NCI-H1930 (cell line): ENCODE measurements at places on chromosomes 3 and 15.

- no peak for DNase-seq
These were observed 52.4 kb downstream of the DRD3 start for GRCh38 chr3:114126461-114126860.

GRCh38 chr3:136189043-136189442 is 7.1 kb downstream of the MSL2 start:
- no peak for DNase-seq

GRCh38 chr15:53576841-53577240 is 182.6 kb downstream of the WDR72 start:
- DNase-seq = no peak

GRCh38 chr15:88992216-88992615 is 79.0 kb upstream of the MFGE8 start:
- DNase-seq = no peak

- DNase-seq = no peak
These were observed 71.0 kb downstream of the B3GNT5 start for GRCh38 chr3:183324083-183324482.

GRCh38 chr3:40873934-40874699 is 325.2 kb upstream of the CTNNB1 start:
- no peak for DNase-seq

- no peak for DNase-seq
These were observed 49.7 kb downstream of the XXYLT1 start for GRCh38 chr3:195221015-195221853.

- no peak for DNase-seq
These were observed 571.0 kb downstream of the FGF12 start for GRCh38 chr3:192156382-192156781.

DNA sequence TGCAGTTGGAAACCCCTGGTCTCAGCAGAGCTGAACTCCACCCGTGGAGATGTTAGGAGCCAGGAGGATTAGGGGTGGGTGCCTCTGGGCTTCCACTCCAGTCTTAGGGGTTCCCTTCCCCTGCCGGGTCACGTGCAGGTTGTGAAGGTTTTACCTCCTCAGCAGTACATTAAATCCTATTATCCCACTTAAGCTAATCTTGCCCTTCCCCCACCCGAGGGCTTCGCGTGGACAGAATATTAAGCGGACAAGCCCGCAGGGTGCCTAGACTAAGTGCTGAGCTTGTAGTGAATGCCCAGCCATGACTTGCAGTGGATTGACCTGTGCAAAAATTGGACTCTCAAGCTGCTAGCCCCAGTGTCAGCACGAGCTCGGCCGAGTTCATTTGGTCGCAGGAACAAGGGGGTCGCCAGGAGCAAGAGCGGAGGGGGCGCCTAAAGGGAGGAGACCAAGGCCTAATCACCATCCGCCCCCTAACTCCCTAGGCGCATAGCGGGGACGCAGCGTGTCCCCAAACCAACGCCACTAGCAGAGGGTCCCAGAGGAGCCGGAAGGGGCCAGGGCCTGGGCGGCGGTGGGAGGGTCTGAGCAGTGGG is 498 bp upstream of the SEMA4B start:
- DNase-seq = no peak

DNA sequence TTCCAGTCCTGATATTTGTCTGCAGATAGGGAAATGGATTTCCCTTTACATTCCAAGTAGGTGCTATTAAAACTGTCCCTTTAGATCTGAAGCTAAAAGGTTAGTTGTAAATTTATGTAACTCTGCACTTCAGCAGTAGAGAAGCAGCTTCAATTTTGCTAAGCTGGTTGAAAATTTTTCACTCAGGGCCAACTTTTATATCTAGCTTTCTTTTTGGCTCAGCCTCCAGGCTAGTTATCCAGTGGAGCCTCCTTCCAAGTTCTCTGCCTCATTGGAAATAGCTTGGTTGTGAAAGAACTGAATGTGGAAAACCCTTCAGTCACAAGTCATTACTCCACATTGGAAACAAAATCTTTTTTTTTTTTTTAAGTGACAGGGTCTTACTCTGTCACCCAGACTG is 8.2 kb upstream of the ZNF660 start:
- DNase-seq = no peak

GRCh38 chr3:131541288-131541687 is 38.5 kb upstream of the MRPL3 start:
- no peak for DNase-seq

DNA sequence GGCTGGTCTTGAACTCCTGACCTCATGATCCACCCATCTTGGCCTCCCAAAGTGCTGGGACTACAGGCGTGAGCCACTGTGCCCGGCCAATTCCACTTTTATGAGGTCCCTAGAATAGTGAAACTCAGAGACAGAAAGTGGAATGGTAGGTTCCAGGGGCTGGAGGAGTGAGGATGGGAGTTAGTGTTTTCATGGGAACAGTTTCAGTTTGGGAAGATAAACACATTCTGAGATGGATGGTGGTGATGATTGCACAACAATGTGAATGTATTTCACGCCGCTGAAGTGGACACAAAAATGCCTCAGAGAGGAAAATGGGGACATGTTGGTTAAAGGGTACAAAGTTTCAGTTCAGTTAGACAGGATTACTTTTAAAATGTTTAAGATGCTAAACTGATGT is 22.5 kb upstream of the HDAC11 start:
- DNase-seq = no peak

- no peak for DNase-seq
These were observed 41.7 kb downstream of the CCR3 start for GRCh38 chr3:46283881-46284450.

DNA sequence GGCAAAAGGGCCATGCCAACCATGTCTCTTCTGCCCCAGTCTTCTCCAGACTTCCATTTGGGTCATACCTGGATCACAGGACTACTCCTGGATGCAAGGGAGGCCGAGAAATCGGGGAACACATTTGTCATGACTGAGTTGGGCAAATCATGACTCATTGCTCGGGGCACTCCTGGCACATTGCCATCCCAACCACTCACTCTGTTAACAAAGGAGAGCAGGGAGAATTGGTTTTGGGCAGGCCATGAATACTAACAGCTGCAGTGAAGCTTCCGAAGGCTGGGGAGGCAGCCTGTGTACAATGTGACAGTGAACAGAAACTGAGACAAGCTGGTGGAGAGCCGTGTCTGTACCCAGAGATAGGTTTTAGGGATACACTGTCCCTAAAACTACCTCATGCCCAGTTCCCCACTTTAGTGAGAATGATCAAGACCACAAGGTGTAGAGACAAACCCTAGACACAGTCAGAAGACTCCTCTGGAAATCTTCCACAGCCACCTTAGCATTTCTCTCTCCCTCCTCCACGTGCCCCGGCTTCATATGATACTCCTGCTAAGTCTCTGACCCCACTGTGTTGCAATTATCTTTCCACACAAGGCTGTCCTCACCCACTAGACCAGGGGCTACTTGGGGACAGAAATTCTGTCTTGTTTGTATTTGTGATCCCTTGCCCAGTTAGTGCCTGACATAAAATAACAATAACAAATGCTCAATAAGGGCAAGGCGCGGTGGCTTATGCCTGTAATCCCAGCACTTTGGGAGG is 10.5 kb upstream of the BUB1B start:
- DNase-seq = no peak

DNA sequence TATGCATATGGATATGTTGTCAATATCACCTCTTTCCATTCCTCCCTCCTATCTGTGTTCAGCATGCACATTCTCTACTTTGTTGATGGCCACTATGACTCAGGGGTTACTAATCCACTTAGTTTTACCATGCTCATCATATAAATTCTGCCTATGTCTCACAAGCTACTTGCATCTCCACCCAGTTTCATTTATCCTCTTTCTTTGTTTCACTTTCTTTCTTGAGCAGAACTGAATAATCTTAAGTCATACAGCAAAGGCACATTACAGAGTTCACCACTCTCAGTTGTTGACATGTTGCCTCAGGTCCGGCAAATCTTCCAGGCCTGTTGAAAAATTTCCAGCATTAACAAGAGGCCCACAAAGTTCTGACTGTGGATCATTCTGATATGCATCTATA is 71.5 kb downstream of the SSR3 start:
- DNase-seq = no peak
